ENCODE measurements at places on chromosomes 11 and 22. TPM values are rescaled to one million over a fixed set of nuclear protein-coding genes. Genes with fewer than 3 reads are reported as not detected.

GRCh38 chr22:37892566-37893335 is 13.3 kb upstream of the MICALL1 start:
- peak; percentile 29 for DNase-seq

DNA sequence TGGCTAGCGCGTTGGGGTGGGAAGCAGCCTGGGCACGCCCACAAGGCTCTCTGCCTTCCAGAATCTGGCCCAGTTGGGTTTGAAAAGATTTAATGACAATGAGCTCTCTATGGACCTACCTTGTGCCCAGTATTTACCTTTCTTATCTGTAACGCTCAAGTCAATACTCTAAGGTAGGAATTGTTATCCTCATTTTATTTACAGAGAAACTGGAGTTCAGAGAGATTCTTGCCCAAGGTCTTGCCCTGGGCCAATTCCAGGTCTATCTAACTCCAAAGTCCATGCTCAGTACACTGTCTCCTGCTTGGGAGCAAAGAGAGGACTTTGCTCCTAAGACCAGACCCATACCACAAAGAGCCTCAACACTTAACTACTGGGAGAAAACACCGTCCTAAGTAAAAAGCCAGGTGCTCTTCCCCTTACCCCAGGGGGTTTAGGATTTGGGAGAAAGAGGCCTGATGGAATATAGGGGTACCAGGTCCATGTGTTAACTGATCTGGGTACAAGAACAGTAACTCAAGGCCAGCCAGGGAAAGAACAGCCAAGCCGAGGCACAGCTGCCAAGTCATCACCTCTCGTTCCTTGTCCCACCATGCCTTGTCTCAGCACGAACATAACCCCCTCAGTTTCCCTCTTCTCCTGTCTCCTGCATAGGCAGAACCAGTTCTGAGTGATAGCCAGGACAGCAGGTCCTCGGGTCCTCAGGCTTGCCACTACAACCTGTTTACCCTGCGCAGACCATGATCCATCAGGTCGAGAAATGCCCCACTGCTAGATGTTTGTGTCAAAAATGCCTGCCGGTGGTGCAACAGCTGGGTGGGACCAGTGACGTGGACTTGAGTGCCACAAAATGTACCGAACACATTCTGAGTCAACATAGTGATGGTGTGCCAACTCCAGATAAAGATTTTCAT is 14.6 kb downstream of the APOA4 start:
- no peak for DNase-seq

DNA sequence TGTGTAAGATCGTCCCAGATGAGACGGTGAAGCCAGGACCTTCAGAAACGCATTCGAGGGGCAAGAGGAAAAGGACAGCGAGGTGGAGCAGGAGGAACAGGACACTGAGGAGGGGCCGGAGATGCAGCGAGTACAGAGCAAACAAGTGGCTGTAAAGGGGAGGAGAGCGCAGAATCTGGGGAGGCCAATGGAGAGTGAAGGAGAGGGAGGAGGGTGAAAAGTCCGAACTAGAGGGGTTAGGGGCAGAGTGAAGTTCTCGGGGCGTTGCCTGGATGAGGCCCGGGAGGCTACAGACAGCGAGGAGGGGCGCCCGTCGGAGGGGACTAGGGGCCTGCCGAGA is 8.8 kb upstream of the PPIL2 start:
- no peak for DNase-seq

The CNIH2 gene
- polyA plus RNA-seq: 3.2 TPM

- no peak for DNase-seq
These were observed 435.6 kb upstream of the LRRC4C start for GRCh38 chr11:41895081-41895480.

DNA sequence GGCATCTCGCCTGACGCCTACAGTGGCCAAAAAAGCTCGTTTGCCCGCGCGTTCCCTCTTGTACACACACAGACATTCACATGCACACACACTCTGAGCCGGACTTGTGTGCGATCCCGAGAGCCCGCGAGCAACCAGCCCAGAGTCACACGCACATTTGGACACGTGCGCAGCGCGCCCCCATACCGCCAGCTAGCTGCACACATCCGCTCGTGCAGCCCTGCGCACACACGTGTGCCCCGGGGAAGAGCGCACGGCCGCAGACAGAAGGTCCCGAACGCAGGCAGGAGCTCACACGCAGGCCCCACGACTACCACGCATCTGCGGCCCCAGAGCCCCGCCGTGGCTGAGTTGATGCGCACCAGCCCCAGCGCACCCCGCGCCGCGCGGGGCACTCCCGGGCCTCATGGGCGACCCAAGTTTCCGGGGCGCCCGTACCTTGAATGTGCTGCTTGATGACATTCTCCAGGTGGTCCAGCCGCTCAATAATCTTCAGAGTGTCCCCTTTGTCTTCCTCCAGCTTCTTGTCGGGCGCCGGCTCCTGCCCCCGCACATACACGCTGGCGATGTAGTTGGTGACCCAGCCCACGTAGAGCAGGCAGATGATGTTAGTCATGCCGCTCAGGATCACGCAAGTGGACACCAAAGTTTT is 758 bp downstream of the GALNT18 start:
- DNase-seq: peak; percentile 72

DNA sequence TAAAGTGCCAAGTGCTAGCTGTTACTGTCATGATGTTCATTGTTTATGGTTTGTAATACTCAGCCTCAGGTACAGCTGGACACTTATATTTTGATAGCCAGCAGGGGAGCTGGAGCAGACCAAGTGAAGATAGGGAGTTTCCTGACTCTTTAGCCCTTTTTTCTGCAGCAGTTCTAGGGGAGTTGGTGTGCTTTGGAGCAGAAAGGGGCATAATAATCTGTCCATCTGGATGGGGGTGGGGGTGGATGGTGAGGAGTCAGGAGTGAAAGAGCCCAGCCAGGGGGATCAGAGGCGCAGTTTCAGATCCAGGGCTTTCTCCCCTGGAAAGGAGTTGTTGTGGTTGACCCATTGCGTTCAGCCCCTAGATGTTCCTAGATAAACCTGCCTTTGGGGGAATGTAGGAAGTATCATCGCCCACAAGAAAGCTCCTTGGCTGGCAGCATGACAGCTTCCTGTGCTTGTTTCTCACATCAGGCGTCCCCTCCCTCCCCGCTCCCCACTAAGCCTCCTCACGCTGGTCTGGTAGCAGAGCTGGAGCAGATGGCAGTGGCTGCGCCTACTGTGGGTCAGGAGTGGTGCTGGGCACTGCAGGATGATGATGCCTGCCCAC is 41.9 kb downstream of the MED15 start:
- DNase-seq: no peak

DNA sequence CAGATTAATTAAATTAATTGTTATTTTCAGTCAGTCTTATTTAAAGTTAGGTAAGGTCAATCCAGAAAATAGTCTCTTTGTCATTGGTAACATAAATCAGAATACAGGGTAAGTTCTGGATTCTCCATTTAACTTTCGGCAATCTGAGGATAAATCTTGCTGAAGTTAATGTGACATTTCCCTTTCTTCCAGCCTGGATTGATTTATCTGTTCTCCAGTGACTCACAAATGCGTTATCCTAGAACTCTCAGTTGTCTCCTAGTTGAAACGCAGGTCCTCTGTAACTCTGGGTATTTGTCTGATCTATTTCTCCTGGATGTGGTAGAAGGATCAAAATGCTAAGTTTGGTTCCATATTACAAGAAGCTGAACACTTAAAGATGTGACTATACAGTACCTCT is 21.0 kb downstream of the OR51E1 start:
- no peak for DNase-seq

DNA sequence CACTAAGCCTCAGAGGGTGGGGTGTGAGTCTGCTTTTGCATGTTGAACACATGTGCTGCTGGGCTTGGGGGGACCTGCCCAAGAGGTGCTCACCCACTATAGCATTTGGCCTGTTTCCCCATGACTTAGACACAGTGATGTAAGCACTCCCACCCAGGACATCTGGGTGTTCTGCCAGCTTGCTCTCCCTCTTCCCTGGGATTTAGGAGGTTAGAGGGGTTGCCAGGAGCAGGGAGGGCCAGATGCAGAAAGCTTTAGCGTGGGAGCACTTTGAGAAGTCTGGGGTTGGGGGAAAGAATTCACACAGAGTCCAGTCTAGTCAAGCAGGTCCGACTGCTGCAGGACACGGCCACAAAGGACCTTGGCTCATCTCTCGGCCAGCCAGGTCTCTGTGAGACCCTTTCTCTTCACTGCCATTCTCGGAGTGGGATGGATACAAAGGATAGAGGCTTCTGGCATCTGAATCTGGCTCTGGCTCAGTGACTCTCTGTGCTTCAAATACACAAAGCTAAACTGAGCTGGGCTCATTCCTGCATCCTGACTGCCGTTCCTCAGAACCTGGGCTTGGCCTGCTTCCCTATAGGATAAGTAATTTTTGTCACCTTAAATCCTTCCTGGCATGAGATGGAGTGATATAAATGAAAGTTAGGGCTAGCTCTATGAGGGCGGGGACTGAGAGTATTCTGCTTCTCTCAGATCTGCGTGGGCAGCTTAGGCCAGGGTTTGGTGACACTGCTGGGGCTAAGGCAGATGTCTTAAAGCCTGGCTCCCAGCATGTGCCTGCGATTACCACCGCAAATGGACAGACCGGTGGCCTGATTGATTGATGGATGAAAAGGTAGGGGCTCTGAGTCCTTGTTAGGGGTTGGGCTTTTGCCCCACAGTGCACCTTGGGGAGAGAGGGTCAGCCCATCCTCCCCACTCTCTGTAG is 14.5 kb downstream of the USP2 start:
- no peak for DNase-seq

DNA sequence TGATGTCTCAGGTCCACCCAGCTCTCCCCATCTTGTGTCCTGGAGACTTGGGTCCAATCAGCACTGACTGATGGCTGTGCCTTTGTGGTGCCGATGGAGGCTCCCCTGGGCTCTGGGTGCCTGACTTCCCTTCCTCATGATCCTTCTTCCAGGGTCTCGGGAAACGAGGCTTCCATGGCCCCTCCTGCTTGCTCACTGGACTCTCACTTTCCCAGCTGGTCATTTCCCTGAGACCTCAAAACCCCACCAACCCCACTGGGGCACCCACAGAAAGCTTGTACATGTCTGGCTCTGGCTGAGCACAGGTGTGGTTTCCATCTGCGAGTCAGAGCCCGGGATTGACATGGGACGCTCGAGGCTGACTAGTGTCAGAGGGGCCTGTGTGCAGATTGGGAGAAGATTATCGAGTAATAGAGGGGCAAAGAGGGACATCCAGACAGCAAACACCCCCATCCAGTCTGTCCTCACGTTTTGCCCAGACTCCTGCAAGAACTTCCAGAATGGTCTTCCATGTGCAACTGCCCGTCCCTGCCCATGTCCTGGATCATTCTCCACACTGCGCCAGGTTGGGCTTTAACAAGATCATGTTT is 15.1 kb downstream of the APOL1 start:
- DNase-seq: no peak

- DNase-seq: no peak
These were observed 85.2 kb upstream of the MYOD1 start for GRCh38 chr11:17633987-17634775.

DNA sequence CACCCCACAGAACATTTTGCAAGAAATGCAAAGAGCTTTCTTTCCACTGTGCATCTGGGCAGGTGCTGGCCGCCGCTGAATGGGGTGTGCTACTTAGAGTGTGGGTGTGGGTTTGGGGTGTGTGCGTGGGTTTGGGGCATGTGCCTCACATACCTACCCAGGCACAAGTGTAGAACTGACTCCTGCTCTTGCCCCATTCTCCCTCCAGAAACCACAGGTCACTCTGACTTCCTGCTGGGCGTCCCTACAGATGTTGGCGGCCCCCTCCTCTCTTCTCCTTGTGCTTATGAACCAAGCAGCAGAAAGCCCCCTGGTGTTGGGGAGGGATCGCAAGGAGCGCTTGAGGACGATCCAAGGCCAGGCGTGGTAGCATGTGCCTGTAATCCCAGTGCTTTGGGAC is 63.9 kb downstream of the GRIK4 start:
- no peak for DNase-seq

GRCh38 chr22:43798492-43798891 is 13.6 kb downstream of the EFCAB6 start:
- DNase-seq: no peak

DNA sequence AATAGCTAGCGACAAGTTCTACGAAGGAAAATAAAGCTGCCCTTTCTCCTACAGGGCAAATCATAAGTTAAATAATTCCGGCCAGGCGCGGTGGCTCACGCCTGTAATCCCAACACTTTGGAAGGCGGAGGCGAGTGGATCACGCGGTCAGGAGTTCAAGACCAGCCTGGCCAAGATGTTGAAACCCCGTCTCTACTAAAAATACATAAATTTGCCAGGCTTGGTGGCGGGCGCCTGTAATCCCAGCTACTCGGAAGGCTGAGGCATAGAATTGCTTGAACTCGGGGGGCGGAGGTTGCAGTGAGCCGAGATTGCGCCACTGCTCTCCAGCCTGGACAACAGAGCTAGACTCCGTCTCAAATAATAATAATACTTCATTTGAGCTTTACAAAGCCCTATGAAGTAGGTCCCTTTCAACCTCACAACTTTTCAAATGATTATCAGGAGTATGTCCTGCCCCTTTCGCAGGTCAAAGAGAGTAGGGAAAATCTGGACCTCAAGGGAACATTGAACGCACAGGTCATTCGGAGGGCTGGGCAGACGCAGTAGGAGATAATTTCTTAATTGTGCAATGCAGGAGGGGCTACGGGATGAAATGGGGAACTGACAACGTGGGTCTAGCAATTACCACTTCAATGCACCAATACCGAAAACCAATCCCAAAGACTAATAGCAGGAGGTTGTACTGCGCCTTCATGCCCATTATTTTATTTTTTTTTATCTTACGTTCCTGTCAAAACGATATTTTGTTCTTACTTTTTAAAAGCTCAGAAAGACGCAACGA is 590 bp downstream of the COMMD9 start:
- DNase-seq: no peak

DNA sequence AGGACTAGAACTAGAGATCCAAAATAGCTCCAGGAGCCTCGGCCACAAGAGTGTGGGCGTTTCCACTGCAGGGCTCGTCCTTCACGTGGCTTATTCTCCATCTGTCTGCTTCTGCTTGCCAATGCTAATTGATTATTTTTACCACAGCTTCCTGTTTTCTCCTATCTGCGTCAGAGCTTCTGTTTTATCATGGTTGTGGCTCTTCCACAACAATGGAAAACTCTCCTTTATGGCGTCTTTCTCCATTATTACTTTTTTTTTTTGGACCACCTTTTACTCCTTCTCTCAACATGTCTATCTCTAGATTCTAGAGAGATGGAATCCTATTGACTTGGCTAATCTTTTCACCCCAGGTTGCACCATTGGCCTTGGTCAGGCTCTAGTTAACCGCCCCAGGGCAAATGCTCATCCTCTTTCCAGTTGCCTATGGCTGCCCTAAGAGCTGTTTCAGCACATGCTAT is 25.9 kb downstream of the CAT start:
- DNase-seq: no peak

The GRM5 gene
- polyA plus RNA-seq: 0.05 TPM
